ENCODE measurements at places on chromosomes 2 and 18.

GRCh38 chr2:25115902-25116301, 52.5 kb downstream of the POMC start:
- no peak for DNase-seq

DNA sequence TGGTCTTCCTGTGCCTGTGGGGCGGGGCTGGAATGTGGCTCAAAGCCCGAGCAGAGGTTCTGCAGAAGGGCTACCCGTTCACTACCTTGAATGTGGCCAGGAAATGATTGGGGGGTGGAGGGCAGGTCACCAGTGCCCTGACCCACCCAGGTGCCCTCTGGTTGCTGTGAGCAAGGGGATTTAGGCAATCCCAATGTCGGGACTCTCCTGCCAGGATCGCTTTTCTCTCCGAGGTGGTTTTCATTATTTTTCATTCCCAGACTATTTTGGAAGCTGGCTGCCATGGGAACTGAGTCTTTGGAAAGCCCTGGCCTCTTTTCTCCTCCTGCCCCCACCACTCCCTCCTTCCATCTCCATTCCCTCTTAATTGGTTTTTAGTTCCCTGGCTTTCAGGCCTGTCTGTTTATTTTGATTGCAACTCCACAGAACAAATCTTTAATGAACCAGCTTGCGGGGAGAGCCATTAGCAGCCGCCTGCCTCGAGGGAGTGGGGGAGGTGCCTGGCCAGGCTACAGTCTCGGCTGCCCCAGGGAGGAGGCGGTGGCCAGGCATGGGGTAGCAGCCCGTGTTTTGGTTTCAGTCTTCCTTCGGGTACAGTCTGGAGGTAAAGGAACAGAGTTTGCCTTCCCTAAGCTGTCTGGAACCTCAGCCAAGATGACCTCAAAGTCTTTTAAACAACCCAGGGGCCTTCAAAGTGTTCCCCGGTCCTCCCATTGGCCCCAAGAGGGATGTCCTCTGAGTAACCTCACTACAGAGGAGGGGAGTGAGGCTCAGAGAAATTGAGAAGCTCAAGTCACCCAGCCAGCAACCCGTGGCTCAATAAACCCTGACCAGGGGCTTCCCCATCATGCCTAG, 114.4 kb upstream of the HAAO start:
- DNase-seq: peak; percentile 95

DNA sequence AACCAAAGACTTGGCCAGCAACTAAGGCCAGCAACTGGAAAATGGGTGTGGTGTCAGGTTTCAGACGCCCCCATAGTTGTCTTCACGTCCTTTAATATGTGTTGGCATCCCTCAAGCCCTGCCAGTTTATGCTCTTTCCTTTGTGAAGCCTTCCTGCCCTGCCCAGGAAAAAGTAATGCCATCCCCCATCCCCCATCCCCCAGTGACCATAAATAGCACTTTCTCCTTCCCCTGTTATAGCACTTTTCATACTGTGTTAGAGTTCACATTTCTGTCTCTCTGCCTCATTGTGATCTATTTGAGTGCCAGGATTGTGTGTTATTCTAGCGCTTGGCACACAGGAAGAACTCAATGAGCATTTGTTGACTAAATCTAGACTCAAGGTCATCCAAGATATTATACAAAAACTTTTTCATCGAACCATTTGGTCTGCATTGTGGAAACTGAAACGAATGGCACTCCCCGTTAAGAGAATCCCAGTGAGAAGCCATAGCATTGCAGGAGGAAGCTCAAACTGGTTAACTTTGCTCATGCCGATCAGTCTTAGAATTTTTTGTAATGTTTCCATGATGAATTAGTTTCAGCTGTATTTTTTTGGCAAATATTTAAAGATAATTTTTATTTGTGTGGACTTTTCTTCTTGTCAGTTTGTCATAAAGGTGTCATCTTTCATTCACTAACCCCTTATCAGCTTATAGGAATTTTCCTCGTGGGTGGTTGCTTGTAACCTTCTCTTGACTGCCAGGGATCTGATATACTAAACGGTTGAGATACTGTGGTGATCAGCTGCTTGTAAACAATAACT, 15.7 kb downstream of the CRIM1 start:
- peak; percentile 46 for DNase-seq

DNA sequence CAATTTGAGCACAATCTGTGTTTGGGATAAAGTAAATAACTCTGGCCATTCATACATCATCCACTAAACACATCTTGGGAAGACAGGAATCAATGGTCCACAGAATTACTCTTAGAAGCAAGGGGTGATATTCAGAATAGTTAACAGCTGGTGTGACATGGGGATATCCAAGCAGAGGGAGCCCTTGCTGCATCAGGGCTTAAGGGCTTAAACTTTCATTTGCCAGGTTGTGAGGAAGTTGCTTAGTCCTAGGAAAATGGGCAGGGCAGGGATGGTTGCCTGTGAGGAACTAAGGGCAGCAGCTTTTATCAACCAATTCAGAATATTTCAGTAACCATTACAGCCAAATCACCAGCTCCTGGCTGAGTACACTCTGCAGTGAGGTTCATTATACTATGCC, 2.0 kb upstream of the ITGA6 start:
- no peak for DNase-seq

GRCh38 chr2:16055848-16056580, 115.7 kb downstream of the MYCN start:
- DNase-seq: no peak

- DNase-seq: no peak
Observed at GRCh38 chr2:126894585-126895182, 4.0 kb upstream of the TEX51 start.
